ENCODE measurements at places on chromosomes 3 and 15. TPM values are rescaled to one million over a fixed set of nuclear protein-coding genes. Genes with fewer than 3 reads are reported as not detected.

DNA sequence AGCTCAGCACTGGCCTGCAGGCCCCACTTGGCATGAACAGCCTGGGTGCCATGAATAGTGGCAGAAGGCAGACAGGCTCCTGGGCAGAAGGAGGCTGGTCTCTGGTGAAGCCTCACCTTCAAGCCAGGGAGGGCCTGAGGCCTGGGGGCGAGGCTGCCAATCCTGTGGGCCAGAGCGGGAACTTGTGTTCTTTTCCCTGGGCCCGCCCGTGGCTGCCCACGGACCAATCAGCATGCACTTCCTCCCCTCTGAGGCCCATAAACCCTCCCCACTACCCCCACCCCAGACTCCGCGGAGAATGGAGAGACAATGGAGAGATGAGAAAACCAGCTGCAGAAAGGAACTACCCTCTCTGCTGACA is 283.8 kb upstream of the ROBO1 start:
- H3K4me3 ChIP-seq: no peak overlapping the region
- H3K36me3 ChIP-seq: no peaks in the 10 kb centered on the region
- no peaks in the 10 kb centered on the region for H3K27me3 ChIP-seq
- no peak overlapping the region for H3K27ac ChIP-seq
- H3K4me1 ChIP-seq: no peaks in the 10 kb centered on the region

DNA sequence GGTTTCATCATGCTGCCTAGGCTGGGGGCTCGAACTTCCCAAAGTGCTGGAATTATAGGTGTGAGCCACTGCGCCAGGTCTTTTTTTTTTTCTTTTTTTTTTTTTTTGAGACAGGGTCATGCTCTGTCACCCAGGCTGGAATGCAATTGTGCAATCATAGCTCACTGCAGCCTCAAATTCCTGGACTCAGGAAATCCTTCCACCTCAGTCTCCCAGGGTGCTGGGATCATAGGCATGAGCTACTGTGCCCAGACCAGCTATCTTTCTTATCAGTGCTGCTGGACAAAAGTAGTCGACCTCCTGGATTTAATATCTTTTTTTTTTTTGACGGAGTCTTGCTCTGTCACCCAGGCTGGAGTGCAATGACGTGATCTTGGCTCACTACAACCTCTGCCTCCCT is 60.8 kb downstream of the TFDP2 start:
- peaks cover 36% of the 10 kb centered on the region for H3K4me1 ChIP-seq
- no peak overlapping the region for H3K4me3 ChIP-seq
- H3K36me3 ChIP-seq: 0 out of 2 replicates have a peak, but pooled peaks cover 4% of the 10 kb centered on the region
- H3K27me3 ChIP-seq: no peaks in the 10 kb centered on the region
- peak; percentile 5 for DNase-seq
- peak overlapping the region; percentile 86 for H3K27ac ChIP-seq

GRCh38 chr15:89499156-89499555 is 2.8 kb upstream of the RHCG start:
- H3K27ac ChIP-seq: no peak overlapping the region
- peaks cover 17% of the 10 kb centered on the region for H3K4me1 ChIP-seq
- no peak overlapping the region for H3K4me3 ChIP-seq
- DNase-seq: no peak
- no peaks in the 10 kb centered on the region for H3K36me3 ChIP-seq

GRCh38 chr3:13018561-13019242 is 54.5 kb downstream of the IQSEC1 start:
- no peak overlapping the region for H3K27ac ChIP-seq
- peak overlapping the region; percentile 37 for H3K4me3 ChIP-seq
- H3K36me3 ChIP-seq: no peaks in the 10 kb centered on the region
- peaks cover 40% of the 10 kb centered on the region for H3K4me1 ChIP-seq

GRCh38 chr3:32880225-32880624 is 62.4 kb downstream of the TRIM71 start:
- H3K36me3 ChIP-seq: no peaks in the 10 kb centered on the region
- peaks cover 14% of the 10 kb centered on the region for H3K27me3 ChIP-seq
- H3K4me1 ChIP-seq: peaks cover 24% of the 10 kb centered on the region
- H3K27ac ChIP-seq: no peak overlapping the region
- no peak for DNase-seq

GRCh38 chr3:10173095-10173925 is 8.6 kb downstream of the IRAK2 start:
- peak overlapping the region; percentile 77 for H3K4me3 ChIP-seq
- peaks cover 16% of the 10 kb centered on the region for H3K36me3 ChIP-seq
- peak; percentile 57 for DNase-seq
- peaks cover 27% of the 10 kb centered on the region for H3K4me1 ChIP-seq

DNA sequence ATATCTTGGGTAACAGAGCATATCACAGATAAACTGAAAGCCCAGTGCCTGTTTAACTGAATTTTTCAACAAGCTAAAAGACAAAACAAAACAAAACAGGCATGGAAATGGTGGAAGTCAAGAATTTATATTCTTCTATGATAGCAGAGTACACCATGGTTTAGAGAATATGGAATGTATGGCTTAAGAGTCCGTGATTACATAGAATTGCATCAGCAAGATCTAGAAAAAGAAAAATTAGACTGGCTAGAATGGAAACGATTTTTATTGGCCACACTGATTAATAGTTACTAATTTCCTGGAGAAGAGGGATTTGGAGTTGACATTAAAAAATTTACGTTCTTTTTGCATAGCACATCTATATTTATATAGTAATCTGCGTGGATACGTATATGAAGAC is 435.2 kb upstream of the DPPA4 start:
- no peaks in the 10 kb centered on the region for H3K36me3 ChIP-seq
- no peaks in the 10 kb centered on the region for H3K27me3 ChIP-seq
- DNase-seq: no peak
- H3K4me3 ChIP-seq: peak overlapping the region; percentile 8

DNA sequence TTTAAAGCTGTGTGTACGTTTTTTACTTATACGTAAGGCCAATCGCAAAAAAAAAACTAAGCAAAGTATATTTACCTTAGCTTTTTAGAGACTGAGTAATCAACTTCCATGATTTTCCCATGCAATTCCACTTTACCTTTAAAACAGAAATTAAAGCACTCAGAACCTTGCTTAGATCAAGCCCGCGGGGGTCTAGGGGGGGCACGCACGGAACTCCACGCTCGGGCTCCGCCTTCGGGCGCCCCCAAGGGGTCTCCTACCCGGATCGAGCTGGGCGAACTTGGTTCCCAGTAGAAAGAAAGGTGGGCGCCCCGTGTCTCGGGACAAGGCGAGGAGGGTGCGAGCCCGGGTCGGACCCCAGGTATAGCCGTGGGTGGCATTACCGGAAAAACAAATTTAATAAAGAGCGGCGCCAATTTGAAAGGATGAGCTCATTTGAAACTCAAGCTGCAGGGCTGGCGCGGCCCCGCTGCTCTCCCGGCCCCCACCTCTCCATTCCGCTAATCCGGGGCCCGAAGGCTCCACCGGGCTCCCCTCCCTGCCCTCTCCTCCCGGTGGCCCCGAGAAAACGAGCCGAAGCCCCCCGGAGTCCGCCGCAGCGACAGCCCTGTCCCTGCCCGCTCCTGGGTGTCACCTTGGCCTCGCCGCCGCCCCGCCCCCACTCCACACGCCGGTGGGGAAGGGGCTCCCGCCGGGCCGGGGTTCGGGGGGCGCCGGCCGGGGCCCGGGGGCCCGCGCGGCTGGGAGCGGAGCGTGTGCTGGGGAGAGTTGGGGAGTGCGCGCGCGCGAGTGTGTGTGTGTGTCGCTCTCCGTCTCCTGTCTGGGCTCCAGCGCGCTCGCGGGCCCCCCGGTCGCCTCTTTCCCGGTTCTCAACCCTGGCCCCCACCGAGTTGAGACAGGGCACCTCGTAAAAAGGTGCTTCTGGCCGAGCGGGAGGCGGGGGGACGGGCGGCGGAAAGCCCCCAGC is 1.5 kb downstream of the IGF2BP2 start:
- no peak for DNase-seq
- H3K27ac ChIP-seq: peak overlapping the region; percentile 96
- H3K4me3 ChIP-seq: peak overlapping the region; percentile 95
- H3K36me3 ChIP-seq: peaks cover 16% of the 10 kb centered on the region
- no peaks in the 10 kb centered on the region for H3K27me3 ChIP-seq
- H3K4me1 ChIP-seq: peaks cover 55% of the 10 kb centered on the region

- H3K36me3 ChIP-seq: peaks cover 3% of the 10 kb centered on the region
- H3K4me1 ChIP-seq: peaks cover 50% of the 10 kb centered on the region
- H3K27me3 ChIP-seq: 0 out of 2 replicates have a peak, but pooled peaks cover 3% of the 10 kb centered on the region
- DNase-seq: no peak
- H3K4me3 ChIP-seq: peak overlapping the region; percentile 99
Measured at GRCh38 chr3:172711454-172711795, 558 bp upstream of the NCEH1 start.

DNA sequence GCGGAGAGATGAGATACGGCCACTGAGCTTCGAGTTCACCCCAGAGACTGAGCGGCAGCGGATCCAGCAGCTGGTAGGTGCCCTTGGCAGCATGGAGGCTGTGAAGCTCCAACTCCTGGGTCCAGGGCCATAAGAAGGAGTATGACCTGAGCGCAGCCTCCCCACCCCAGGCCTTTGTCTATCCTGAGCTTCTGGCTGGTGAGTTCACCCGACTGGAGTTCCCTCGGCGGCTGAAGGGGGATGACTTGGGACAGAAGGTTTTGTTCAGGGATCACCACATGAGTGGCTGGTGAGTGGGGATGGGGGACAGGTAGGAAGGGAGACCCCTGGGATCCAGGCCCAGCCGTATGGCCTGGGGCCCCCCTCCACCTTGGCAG is 2.6 kb downstream of the PPM1M start:
- H3K4me1 ChIP-seq: peaks cover 35% of the 10 kb centered on the region
- peaks cover 13% of the 10 kb centered on the region for H3K36me3 ChIP-seq
- no peak for DNase-seq

DNA sequence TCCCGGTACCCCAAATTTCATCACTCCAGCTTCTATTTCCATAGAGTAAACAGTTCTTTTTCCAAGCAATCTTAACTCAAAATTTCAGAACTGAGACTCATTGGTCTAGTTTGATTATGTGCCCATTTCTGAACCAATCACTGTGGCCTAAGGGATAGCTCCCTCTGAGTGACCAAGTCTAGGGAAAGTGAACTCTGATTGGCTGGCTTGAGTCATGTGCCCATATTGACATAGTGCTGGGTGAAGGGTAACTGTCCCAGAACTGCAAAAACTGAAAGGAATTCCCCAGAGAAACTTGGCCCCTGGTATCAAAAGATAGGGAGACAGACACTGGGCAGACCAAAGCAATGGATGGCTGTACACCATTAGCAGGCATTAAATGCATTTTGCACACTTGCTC is 171.2 kb upstream of the WNT5A start:
- peaks cover 44% of the 10 kb centered on the region for H3K4me1 ChIP-seq
- no peaks in the 10 kb centered on the region for H3K36me3 ChIP-seq

The CPNE9 gene
- total RNA-seq: not detected

The SPATA12 gene
- not detected for total RNA-seq

The CADM2 gene
- not detected for total RNA-seq

The SMCO1 gene
- total RNA-seq: not detected

Data from HFFc6 (cell line).